ENCODE measurements at places on chromosomes 1 and 21. TPM values are rescaled to one million over a fixed set of nuclear protein-coding genes. Genes with fewer than 3 reads are reported as not detected.

DNA sequence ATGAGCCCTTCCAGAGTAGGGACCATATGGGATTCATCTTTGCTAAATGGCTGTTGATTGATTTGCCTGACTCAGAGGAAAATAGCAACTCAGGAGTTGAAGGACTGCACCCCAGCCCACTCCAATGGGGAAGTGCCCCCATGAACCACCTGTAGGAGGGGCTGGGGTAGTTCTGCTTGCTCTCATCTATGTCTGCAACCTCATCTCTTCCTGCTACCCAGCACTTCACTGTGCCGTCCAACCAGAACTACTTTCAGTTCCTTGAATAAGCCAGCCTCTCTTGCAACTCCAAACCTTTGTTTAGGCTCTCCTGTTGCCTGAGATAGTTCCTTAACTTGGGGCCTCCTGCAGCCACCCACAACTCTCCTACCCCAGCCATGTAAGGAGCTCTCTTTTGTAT lies 26.6 kb downstream of the BEND5 start:
- no peak for DNase-seq

The CD2 gene
- total RNA-seq, result 4.9 TPM

The TCEA3 gene
- total RNA-seq, result 46.7 TPM

The SPRR3 gene
- not detected for total RNA-seq

- DNase-seq, result no peak
Measured at GRCh38 chr1:245683676-245684075, 528.9 kb downstream of the KIF26B start.

DNA sequence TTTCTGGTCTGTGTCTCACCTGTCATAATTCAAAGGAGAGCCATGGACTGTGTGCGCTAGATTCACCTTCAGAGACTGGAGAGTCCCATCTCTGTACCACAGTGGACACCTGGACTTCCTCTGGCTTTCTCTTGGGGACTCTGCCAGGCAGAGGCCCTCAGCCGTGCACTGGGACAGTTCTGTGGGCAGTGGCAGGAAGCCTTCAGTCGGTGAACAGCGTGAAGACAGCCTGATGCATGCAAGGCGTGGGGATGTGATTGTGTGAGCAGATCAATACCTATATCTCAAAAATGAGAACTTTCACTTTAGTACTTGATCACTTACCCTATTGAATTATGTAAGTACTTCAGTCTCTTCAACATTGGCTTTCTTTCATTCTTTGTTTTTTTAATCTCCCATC lies 245.3 kb downstream of the DISC1 start:
- DNase-seq, result no peak

GRCh38 chr1:159999204-159999603 lies 32.6 kb downstream of the PIGM start:
- no peak for DNase-seq

The C1orf94 gene
- total RNA-seq, result not detected

DNA sequence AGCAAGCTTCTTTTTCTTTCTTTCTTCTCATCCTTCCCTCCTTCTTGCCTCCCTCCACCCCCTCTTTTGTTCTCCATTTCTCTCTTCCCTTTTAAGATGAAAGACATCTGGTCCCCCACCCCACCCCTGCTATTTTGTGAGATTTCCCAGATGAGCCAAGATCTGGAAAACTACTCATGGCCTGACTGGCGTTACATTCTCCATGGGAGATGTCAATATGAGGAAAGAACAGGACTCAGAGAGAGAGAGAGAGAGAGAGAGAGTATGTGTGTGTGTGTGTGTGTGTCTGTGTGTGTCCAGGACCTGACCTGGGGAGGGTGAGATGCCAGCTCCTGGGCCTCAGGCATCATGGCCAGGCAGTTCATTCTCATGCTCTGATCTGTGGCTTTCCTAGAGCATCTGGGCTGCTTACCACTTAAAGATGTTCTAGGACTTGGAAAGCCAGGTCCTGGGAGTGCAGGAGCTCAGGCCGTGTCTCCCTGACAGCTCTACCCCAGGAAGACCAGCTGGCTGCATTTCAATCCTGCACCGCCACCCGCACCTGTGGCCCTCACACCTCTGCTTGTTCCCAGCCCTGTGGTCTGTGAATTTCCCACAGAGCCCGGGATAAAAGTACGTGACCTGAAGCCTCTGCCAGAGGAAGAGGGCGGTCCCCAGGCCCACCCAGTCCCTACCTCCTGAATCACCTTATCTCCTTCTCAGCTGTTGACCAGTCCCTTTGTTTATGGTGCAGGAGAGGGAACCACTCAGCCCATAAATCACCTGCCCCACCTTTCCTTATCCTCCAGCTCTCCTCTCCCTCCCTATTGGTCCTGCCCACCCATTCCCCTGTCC lies 3.2 kb upstream of the BEST4 start:
- DNase-seq, result no peak

GRCh38 chr1:119220991-119221390 lies 80.5 kb upstream of the WARS2 start:
- no peak for DNase-seq

- no peak for DNase-seq
Measured at GRCh38 chr1:226548256-226549093, at the start of gene STUM. Gene STUM (plus strand): TSS chr1:226548764. CDS start chr1:226548905, 141 bp downstream.

The NCAM2 gene
- 8.6 TPM for total RNA-seq

DNA sequence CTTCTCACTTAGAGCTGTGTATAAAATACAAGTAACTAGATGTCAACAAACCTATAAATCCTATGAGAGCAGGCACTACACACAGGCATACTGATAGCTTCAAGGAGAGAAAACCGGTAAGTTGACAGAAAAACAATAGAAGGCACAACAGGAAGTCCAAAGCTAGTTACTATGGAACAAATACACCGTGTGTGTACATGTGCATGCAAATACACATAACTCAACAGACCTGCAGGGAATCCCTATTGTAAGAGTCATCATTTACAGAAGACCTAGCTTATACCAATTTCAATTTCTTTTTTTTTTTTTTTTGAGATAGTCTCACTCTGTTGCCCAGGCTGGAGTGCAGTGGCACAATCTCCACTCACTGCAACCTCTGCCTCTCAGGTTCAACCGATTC lies 26.3 kb downstream of the JAK1 start:
- DNase-seq, result no peak

The HMGCS2 gene
- 1.2 TPM for total RNA-seq

- DNase-seq, result no peak
Measured at GRCh38 chr1:241688940-241689368, 36.9 kb downstream of the WDR64 start.

The KRTAP10-4 gene
- total RNA-seq, result not detected

The CYP2J2 gene
- 1.8 TPM for total RNA-seq

DNA sequence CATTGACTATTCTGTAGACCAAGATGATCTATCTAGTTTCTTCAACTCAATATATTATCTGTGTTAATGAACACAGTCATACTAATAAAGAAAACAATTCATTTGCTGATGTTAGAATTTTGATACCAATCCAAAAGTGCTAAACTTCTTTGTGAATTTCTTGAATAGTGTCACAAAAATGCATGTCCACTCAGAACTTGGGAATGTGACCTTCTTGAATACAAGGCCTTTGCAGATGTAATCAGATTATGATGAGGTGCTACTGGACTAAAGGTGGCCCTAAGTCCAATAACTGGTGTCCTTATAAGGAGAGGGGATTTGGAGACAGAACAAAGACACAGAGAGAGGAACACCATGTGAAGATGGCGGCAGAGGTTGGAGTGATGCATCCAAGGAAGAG lies 305.8 kb upstream of the ZP4 start:
- no peak for DNase-seq

- no peak for DNase-seq
Measured at GRCh38 chr1:44300852-44301251, 54.2 kb downstream of the ERI3 start.
